Colonic mucosa (tissue), 4 donors: ENCODE measurements at places on chromosomes 16 and 17. TPM values are rescaled to one million over a fixed set of nuclear protein-coding genes. Genes with fewer than 3 reads are reported as not detected.
A peak's percentile ranks its signal among the peaks of the same experiment; 100 is the strongest.

TOM1L1 gene
- 56.7 TPM for total RNA-seq

CCR7 gene
- 1.9 TPM for total RNA-seq

TPSD1 gene
- total RNA-seq = 0.19 TPM

LCAT gene
- total RNA-seq = 3.4 TPM

DPEP1 gene
- 2.7 TPM for total RNA-seq

PTGES3L gene
- 1.5 TPM for total RNA-seq

DHODH gene
- 9.4 TPM for total RNA-seq

MAP1LC3B gene
- 45.0 TPM for total RNA-seq

DNA sequence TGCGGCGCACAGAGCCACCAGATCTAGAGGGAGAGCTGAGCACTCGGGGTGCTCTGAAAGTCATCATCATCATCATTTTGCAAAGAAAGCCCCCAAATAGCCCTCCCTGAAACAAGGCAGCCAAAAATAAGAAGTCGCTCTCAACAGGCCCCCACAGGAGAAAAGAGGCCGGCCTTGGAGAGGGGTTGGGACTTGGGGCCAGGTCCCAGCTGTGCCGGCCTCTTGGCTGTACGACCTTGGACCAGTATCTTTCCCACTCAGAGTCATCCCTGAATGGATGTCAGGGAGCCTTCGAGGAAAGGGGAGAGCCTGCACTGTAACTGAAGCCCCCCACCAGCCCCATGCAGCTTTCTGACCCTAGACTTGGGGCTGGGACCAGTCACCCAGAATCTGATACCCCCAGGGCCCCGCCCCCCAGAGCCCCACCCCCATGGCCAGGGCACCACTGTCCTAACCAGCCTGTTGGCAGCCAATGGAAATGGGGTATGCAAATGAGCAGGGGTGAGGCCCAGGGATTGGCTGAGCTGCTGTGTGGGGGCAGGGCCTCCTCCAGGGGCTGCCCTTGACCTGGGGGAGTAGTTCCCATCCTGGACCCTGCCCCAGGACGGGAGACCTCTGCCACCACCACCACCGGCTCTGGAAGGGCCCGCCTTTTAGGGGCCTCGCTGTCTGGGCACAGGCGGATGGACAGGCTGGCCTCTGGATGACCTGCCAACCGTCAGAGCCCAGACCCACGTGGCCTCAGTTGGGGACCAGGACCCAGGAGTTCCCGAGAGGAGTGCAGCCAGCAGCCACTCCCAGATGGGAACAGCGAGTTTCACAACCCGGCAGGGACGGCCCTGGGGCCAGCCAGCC lies 15.4 kb downstream of the ZFPM1 start:
- DNase-seq = no peak

- no peak for DNase-seq
Observed at GRCh38 chr17:50331085-50331791, 14.7 kb upstream of the XYLT2 start.

GRCh38 chr16:72848028-72848400 lies 199.9 kb downstream of the ZFHX3 start:
- DNase-seq = no peak

- no peak for DNase-seq
Observed at GRCh38 chr17:47847341-47848197, 3.4 kb downstream of the SP6 start.

- no peak for DNase-seq
Observed at GRCh38 chr17:80382446-80382845, 32.5 kb upstream of the ENDOV start.

- no peak for DNase-seq
Observed at GRCh38 chr17:34416116-34416515, 53.1 kb upstream of the CCL1 start.

GRCh38 chr17:29084541-29085146 lies 41.7 kb downstream of the PIPOX start:
- no peak for DNase-seq

GRCh38 chr16:22161999-22162655 lies at the start of gene SDR42E2:
Gene SDR42E2, plus strand, starts transcription at chr16:22162506. Its CDS starts 3,077 bp downstream, at chr16:22165583.
- peak; percentile 40 for DNase-seq

- DNase-seq = peak; percentile 77
Observed at GRCh38 chr17:1713878-1714426, 3.8 kb upstream of the TLCD2 start.

GRCh38 chr16:67750466-67750865 lies 31.4 kb upstream of the GFOD2 start:
- DNase-seq = no peak

DNA sequence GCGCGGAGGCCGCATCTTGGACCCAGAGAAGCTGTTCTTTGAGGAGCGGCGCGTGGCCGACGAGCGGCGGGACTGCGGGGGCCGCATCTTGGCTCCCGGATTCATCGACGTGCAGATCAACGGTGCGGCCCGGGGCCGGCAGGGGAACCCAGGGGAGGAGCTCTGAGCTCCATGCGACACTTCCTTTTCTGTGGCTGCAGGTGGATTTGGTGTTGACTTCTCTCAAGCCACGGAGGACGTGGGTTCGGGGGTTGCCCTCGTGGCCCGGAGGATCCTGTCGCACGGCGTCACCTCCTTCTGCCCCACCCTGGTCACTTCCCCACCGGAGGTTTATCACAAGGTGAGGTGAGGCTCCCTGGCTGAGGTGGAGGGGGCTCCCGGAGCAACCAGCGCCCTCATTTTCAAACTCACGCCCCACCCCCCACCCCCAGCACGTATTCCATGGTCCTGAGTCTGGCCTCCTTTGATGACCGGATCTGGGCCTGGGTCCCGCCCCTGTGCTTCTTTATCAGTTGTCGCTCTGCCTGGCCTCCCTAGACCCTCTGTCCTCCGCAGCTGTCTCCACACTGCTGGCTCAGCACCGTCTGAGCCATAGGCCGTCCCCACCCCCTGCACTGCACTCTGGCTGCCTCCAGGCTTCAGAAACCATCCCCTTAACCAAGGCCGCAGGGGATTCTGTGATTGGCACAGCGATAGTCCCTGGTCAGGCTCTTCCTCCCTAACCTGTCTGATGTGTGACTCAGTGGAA lies 787 bp downstream of the AMDHD2 start:
- no peak for DNase-seq

DNA sequence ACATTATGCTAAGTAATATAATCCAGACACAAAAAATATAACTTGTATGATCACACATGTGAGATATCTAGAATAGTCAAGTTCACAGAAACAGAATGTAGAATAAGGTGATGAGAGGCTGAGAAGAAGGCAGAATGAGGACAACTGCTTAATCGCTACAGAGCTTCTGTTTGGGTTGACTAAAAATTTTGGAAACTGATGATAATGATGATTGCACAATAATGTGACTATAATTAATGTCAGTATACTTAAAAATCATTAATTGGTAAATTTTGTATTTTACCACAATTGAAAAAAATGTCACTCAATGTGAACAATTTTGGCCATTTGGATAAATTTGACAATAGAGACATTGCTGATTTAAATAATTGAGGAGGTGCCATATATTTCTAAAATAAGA lies 1374.4 kb upstream of the CDH8 start:
- DNase-seq = no peak

- no peak for DNase-seq
Observed at GRCh38 chr16:66569827-66570405, 3.7 kb downstream of the CMTM1 start.

DNA sequence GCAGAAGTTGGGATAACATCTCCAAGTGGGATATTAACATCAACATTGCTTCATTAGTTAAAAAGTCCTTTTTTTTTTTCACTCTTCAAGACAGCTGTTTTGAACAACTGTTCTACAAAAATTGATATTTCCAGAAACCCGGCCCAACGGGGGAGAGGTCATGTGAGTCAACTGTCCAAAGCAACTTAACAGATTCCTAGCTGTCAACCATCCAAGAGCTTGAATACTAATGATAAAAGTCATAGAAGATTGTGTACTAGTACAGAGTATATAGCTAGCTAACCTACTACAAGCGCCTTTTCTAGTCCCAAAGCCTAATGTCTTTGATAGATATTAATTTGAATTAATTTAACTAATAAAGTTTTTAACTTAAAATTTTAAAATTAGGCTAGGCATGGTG lies 172.0 kb downstream of the CYB561 start:
- DNase-seq = no peak
